ENCODE measurements at places on chromosomes 6 and 20.
A peak's percentile ranks its signal among the peaks of the same experiment; 100 is the strongest.

DNA sequence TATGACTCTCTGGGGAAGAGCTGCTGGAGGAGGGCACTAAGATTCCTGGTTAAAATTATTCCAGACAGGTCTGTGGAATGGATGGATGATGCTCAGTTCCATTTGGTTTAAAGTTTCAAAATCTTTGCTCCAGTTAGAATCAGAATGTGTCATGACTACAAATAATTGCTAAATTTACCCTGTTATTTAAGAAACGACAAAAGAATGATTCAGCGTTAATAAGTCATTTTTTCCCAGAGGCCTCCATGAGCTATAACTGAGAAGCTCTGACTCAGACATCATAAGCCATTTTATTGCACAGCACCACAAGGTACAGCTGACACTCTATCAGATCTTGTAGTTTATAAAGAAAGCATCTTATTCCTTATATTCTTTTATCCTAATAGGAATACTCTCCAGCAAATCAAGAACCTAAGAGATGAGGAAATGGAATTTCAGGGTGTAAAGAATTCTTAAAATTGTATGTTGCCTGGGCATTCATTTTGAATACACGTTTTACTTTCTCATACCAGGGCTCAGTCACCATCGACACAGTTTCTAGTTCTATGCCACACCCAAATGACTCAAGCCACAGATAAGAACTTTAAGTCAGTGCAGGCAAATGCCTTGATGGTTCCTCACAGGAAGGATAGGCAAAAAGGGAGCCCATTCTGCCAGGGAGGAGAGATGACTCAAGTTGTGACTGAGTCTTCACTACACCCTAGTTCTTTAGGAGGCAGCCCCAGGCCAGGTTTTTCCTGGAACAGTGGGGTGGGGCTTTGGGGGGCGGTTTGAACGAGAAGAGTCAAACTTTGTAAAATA, 636.0 kb downstream of the MMUT start:
- DNase-seq, result no peak

GRCh38 chr6:39777661-39778060, 14.5 kb upstream of the DAAM2 start:
- DNase-seq, result no peak

DNA sequence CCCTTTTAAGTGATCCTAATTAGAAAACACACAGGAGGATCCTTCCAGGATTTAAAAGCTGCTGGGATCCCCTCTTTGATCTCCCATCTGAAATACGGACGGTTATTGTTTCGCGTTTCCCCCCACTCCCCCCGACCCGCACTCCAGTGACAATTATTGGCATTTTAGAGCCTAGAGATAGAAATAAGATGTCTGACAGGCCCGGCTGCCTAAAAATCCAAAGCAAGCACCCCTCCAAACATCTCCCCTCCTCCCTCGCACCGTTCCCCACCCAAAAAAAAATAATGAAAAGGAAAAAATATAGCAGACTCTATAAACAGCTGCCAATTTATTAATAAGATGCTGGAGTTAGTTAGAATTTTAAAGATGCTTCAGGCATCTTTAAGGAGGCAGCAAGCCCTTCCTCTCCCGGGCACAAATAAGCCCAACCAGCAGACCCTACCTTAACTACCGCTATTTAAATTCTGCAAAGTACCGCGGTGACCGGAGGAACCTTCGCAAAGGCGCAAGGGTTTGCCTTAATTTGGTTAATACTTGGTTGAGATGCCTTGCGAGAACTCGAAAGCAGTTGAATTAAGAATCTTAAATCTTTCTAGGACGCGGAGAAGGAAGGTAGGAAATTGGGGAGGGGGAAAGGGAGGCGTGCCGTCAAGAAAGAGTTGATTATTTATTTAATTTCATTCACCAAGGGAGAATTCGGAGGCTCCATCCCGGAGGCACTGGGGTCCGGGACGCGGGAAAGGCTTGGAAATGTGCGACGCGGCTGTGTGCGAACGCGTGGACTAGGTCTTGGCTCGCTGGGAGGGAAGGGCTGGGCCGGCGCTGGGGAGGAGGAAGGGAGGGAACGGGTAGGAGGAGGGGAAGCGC, 1.5 kb upstream of the ISM1 start:
- no peak for DNase-seq

GRCh38 chr20:51608061-51608460, 65.5 kb upstream of the NFATC2 start:
- DNase-seq, result no peak

DNA sequence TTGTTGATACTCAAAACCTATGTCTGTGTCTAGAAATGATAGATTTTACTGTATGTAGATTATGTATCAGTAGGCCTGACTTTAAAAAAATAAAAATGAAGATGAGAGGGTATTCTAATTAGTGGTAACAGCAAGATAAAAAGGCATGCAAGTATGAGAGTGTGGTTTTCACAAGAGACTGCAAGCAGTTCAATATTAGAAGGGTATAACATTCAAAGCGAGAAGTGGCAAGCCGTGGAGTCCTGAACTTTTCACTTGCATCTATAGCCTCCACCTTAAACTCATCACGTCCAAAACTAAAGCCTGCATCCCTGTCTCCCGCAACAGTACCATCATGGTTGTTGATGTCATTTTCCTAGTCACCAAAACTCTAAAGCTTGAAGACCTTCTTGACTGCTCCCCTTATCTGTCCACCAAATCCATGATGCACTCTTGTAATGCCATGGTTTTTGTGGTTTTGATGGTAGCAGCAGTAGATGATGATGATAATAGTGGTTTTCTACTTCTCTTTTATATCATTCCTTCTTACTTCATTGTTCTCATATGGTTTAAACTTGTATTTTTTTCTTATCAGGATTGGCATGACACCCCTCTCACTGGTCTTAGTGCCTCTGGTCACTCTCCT, 9.2 kb upstream of the CGA start:
- no peak for DNase-seq

DNA sequence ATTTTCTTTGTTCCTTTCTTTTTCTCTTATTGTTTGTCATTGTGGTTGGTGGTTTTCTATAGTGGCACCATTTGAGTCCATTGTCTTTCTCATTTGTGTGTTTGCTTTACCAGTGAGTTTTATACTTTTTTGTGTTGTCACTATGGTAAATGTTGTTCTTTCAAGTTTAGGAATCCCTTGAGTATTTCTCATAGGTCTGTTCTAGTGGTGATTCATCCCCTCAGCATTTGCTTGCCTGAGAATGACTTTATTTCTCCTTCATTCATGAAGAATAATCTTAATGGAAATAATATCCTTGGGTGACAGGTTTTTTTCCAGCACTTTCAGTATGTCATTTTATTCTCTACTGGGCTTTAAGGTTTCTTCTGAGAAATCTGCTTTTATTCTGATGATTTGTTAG, 209.2 kb upstream of the ASCC3 start:
- no peak for DNase-seq

- no peak for DNase-seq
Observed at GRCh38 chr20:47354464-47354713, 2.1 kb downstream of the ZMYND8 start.

DNA sequence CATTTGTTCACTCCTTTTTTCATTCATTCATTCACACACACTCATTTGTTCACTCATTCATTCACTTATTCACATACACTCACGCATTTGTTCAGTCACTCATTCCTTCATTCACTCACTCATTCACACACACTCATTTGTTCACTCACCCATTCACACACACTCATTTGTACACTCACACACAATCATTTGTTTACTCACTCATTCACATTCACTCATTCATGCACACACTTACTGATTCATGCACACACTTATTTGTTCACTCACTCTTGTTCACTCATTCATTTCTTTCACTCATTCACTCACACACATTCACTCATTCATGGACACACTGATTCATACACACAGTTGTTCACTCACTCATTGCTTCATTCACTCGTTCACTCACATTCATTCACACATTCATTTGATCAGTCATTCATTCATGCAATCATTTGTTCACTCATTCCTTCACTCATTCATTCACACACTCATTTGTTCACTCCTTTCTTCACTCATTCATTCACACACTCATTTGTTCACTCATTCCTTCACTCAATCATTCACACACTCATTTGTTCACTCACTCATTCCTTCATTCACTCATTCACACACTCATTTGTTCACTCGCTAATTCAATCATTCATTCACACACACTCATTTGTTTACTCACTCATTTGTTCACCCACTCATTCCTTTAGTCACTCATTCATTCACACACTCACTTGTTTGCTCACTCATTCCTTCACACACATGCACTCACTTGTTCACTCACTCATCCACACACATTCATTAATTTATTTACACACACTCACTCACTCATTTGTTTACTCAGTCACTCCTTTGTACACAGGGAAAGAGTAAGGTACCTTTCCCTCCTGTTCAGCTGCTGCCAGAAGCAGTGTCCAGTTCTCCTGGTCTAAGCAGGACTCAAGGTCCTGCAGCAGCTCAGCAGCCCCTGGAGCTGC, 50.7 kb upstream of the BHLHE23 start:
- DNase-seq, result no peak

GRCh38 chr6:2266031-2266795, 20.8 kb upstream of the GMDS start:
- no peak for DNase-seq

- no peak for DNase-seq
Observed at GRCh38 chr6:114740547-114740946, 397.7 kb upstream of the HS3ST5 start.

- DNase-seq, result no peak
Observed at GRCh38 chr20:63105211-63106107, 98.7 kb upstream of the BHLHE23 start.

GRCh38 chr20:62921119-62921687, 5.1 kb downstream of the DIDO1 start:
- peak; percentile 35 for DNase-seq

DNA sequence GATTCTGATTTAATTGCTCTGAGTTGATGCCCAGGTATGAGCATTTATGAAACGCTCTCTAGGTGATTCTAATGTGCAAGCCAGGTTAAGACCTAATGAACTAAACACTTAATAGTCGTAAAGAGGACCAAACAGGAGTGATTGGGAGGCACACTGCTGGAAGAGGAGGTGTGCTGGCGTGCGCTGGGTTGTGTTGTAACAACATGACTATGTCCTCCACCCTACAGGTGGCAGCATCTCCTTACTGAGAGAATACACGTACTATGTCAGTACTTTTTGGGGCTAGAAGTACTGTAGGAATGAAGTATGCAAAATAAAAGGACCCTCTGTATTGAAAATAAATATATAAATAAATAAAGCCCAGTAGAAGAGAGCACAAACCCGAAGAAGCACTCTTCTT, 11.9 kb downstream of the C6orf89 start:
- no peak for DNase-seq

DNA sequence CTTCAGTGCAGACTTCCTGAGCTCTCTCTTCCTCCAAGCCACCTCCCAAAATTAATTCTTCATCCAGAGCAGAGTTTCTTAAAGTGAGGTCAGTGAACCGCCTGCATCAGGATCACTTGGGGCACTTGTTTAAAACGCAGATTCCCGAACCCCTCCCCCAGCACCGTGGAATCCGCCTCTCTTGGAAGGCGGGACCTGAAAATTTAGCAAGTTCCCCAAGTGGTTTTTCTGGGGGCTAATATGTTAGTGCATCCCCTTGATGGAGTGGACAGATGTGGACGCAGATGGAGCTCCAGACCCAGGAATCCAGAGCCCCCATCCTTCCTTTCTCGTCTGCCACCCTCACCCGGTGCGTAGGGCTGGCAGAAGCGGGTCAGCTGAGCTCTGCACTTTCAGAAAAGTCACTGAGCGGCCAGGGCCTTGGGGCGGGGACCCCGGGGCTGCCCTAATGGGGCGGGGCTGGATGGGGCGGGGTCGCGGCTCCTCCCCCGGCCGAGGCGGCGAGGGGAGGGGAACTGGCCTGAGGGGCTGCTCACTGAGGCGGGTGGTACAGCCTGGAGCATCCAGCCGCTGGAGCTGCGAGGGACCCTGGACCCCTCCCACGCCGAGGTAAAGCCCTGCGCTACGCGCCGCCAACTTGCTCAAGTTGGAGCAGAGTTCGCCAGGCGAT, at the start of the genes DEFB124 and REM1:
TSS of gene DEFB124 (minus strand) at position 370 of the 670 bp plus-strand sequence. CDS start 2,114 bp downstream, outside the sequence.
TSS of gene REM1 (plus strand) at position 531 of the 670 bp plus-strand sequence. CDS start 1,158 bp downstream, outside the sequence.
- DNase-seq, result no peak

GRCh38 chr20:37904008-37904642, 1.2 kb downstream of the VSTM2L start:
- DNase-seq, result no peak

DNA sequence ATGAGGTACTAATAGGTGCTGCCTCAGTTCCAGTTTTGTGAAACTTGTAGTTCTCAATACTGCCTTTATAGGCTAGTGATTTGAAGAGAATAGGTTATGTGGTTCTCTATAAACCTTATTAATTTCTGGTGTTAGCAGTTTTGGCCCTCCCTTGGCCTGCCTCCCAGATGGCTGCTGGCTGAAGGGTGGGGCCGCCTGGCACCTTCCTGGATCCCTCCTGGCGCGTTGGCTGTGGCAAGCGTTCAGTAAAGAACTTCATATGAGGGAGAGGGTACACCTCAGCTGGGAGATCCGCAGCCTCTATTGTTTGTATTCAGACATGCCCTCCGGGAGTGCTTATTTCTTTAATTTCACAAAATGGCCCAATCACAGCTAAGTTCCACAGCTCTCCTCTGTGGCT, 51.9 kb downstream of the FAM120B start:
- DNase-seq, result no peak

- no peak for DNase-seq
Observed at GRCh38 chr6:2646346-2646745, 104.4 kb downstream of the MYLK4 start.

DNA sequence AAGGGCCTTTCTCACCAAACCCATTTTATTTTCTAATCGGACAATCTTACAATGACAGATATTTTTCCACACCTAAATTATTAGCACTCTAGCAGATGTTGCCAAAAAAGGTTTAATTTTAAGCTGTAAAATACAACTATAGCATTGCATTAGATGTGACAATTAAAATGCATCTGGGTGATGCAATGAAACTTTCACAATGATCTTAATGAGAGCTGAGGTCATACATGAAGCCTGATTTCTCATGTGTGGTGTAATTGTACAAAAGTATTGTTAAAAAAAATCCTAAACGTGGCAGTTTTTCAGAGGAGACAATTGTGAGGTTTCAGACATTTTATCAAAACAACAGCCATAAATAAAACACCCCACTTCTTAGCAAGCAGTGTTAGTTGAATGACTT, 606.0 kb downstream of the HDGFL1 start:
- no peak for DNase-seq

- DNase-seq, result no peak
Observed at GRCh38 chr6:135592276-135592675, 94.7 kb upstream of the AHI1 start.

Data from activated CD8-positive, alpha-beta memory T cell treated with anti-CD3 and anti-CD28 coated beads for 1 hour (primary cell).